ENCODE measurements at places on chromosomes 1 and 21.
A peak's percentile ranks its signal among the peaks of the same experiment; 100 is the strongest.

GRCh38 chr1:199083680-199084079 lies 444.8 kb downstream of the PTPRC start:
- DNase-seq, result no peak

DNA sequence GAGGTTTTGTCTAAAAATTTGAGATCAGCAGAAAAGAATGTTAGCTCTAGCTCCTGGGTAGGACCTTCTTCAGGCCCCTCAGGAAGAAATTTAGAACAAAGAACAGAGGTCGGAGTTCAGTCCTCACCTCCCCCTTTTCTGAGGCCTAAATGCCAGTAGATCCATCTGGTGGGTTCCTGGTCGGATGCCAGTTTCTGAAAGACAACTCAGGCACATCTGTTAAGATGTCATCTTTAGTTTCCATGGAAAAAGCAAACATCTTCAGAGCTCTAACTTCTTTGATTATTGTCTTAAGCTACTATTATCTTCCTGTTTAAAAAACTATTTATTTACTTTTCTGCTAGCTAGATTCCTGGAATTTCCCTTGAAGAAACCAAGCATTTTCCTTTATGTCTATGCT lies 37.1 kb upstream of the USP25 start:
- no peak for DNase-seq

GRCh38 chr1:24111262-24111995 lies 506 bp downstream of the MYOM3 start:
- DNase-seq, result no peak

- no peak for DNase-seq
Measured at GRCh38 chr1:71166178-71167173, 85.6 kb upstream of the ZRANB2 start.

GRCh38 chr1:54664364-54664763 lies 22.8 kb downstream of the MROH7 start:
- no peak for DNase-seq

DNA sequence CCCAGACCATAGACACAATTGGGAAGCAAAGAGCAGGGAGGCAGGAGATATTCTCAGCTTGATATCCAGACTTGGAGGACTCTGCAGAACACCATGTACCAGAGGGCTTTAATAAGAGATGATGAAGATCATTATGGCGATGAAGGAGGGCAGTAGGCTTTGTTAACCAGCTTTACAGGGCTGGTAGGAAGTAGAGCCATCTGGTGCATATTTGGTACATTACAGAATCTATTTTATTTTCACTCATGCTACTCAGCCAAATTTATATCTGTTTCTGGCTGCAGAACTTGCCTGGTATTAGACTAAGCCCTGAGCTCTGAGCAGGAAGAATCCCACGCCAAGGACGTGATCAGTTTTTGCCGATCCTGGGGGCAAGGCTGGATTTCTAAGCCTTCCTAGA lies 61.8 kb upstream of the SYT6 start:
- no peak for DNase-seq

DNA sequence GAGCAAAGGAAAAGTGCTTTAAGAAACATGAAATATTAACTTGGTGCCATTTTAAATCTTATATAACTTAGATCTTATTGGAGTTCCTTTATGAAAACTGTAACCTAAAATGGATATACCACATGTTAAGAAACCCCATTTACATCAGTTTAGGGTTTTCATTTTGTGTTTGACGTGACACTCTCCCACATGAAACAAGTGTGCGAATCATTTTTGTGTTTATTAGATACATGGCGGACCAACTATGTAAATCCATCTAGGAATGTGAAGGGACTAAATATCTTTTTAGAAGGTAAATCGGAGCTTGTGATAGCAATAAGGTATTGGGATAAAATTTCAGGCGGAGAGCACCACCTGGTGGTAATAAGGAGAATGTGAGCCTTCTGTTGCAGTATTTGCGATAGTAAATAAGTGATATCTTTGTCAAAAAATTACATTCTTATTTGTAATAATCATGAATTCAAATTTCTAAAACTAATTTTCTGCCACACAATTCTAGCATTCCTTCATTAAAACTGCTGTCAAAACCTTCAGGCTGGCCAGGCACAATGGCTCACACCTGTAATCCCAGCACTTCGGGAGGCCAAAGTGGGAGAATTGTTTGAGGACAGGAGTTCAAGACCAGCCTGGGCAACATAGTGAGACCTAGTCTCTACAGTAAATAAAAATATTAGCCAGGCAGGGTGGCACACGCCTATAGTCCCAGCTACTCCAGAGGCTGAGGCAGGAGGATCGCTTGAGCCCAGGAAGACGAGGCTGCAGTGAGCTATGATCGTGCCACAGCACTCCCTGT lies 31.3 kb downstream of the SMAP2 start:
- peak; percentile 99 for DNase-seq

GRCh38 chr1:114502080-114502479 lies 8.9 kb downstream of the TRIM33 start:
- no peak for DNase-seq

- no peak for DNase-seq
Measured at GRCh38 chr1:241131636-241132194, 225.3 kb downstream of the RGS7 start.

- DNase-seq, result no peak
Measured at GRCh38 chr1:221100611-221101010, 221.4 kb downstream of the HLX start.

DNA sequence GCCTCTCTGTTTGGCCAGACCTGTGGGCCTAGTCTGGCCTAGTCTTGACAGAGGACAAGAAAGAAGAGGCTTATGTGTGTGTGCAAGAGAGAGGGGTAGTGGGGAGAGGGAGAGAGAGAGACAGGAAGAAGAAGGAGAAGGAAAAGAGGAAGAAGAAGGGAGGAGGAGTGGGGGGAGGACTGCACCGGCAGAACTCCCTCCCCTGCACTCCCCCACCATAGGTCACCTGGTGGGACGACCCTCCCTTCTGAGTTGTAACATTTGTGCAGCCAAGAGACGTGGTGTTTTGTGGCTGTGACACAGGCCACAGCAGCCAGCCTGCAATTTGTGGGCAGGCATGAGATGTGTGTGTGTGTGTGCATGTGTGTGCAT lies 4.3 kb downstream of the INAVA start:
- DNase-seq, result no peak

DNA sequence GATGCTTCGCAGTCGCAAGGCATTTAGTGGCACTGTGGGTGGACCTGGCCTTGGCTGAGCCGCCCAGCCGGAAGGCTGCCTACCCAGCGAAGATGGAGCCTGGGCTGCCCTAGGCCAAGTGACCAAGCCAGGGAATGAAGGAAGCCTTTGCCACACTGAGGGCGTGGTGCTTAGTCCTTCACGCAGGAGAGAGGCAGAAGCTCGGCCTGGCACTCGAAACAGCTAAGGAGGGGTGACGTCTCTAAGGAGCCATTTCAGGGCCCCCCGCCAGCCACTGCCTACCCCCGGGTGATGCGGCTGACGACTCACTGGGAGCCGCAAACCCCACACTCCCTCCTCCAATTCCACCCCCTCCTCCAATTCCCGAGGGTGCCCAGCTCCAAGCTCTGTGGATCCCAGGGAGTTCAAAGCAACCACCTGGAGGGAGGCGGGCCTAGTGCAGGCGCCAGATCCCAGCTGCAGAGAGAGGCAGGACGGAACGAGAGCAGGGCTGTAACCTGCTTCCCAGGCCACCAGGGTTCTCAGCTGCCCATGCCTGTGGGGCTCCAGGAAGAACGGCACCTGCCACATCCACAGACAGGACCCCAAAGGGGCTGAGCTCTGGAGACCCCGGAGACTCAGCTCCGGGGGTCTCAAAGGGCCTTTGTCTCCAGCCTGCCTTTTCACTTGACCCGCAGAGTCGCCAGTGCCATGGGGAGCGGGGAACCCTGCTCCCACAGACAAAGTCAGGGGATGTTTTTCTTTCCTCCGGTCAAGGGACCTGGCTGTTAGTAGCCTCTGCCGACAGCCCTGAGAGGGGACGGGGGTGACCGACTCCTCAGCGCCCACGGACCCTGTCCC lies 75.8 kb downstream of the ARHGEF16 start:
- no peak for DNase-seq

Measured in DMS 273 treated with DMSO at 0.1 percent for 48 hours (cell line).